ENCODE measurements at places on chromosomes 3 and 15.

GRCh38 chr3:12155828-12156227 is 2.9 kb downstream of the TIMP4 start:
- DNase-seq = peak; percentile 53

DNA sequence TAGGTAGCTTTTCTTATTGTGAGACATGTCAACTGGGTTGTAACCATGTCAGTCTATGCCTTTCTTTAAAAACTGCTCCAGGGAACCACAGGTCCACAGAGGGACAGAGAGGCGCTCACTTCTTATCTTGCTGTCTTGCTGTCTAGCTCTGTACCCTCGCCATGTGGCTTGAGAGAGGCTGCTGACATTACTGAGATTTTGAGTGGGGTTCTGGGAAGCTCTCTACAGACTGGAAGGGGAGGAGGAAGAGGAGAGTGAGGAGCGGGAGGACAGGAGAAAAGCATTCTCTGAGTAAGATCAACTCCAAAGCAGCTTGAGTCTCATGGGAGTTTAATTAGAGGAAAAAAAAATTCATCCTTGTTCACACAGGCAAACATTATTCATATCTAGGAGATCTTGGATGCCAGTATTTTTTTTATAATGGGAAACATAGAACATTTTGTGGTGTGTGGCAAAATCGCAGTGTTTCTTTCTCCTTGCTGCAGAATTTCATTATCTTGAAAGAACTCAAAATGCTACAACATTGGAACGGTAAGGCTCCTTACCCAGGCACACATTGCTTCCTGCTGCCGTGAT is 1037.0 kb upstream of the NR2F2 start:
- no peak for DNase-seq

- DNase-seq = no peak
Measured at GRCh38 chr3:189573004-189573403, 58.2 kb upstream of the TP63 start.

GRCh38 chr3:171789759-171790505 is 20.4 kb downstream of the PLD1 start:
- DNase-seq = no peak

DNA sequence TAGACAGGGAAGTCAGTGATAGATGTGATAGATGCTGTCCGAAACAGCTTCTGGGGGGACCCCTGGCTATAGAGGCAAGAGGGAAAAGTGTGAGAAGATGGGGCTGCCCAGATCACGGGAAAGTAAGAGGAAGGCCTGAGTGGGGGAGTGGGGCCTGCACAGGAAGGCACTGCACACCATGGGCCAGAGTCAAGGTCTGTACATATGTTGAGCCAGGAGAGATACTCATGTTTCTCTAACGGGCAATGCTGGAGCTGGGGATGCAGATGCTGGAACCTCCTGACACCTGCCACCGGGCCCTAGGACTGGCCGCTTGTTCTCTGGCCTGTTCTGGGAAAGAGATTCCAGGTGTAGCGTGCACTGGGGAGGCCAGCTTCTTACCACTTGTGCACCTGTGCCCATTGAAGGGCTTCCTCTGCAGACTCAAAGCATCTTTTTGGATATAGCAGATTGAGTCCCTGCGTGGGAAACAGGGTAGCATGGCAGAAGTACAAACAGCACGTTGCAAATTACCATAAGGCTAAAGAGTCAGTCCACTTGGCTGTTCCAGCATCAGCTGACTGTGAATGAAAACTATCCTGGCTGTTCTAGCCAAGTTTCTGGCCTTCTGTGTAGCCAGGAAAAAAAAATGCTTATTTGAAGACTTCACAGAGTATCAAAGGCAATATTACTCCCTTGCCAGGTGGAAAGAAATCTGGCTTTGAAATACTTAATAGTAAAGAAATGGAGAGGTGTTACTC is 77.1 kb upstream of the GSK3B start:
- no peak for DNase-seq

GRCh38 chr3:126834596-126835471 is 130.8 kb downstream of the CHCHD6 start:
- no peak for DNase-seq

DNA sequence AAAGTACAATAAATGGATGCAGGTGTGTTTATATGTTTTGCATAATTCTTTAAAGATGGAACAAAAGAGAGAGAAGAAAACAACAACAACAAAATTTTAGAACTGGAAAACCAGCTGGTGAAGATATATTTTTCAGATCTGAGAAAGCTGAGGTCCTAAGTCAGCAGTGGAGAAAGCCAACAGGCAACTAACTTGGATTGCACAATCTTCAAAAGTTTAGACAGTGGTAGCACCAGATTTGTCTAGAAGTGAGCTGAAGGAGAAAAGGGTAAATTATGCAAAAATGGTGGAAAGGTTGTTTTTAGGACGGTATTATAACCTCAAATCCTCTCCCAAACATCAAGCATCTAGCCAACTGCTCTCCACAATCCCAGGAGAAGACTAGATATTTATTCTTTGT is 17.0 kb downstream of the FGF12 start:
- no peak for DNase-seq

GRCh38 chr15:81507831-81508230 is 133.8 kb upstream of the TMC3 start:
- DNase-seq = no peak

GRCh38 chr3:126972866-126973265 is 10.0 kb upstream of the PLXNA1 start:
- DNase-seq = no peak

DNA sequence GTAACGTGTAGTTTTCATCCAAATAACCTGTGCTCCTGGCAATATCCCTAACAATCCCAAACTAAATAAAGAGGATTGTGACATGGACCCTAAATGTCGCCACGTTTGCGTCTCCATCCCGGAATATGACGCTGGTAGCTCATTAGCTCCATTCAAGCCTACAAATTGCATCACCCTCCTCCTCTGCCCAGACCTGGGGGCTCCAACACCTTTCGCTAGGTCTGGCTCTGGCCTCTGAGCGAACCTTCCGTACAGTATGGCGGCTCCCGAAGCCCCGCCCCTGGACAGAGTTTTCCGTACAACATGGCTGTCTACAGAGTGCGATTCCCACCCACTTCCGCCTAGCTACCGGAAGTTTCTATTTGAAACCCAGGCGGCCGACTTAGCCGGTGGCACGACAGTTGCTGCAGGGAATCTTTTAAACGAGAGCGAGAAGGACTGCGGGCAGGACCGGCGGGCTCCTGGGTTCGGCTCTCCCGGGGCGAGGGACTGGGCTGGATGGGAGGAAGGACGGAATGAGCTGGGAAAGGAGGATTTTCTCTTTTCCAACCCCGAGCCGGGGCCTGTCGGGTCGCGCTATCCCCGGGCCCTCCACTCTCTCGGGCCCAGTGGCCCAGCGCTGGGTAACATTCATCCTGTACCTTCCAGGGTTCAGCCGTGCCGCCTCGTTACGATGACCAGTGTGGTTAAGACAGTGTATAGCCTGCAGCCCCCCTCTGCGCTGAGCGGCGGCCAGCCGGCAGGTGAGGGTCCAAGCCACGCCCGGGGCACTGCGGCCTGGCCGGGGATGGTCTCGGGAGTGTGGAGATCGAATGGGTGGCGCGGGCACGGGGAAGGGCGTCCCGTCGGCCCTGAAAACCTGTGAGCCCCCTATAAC is at the start of gene KNSTRN:
KNSTRN (plus strand) TSS at position 142 of the 877 bp plus-strand sequence; CDS start at position 257, 115 bp downstream.
- peak; percentile 85 for DNase-seq

DNA sequence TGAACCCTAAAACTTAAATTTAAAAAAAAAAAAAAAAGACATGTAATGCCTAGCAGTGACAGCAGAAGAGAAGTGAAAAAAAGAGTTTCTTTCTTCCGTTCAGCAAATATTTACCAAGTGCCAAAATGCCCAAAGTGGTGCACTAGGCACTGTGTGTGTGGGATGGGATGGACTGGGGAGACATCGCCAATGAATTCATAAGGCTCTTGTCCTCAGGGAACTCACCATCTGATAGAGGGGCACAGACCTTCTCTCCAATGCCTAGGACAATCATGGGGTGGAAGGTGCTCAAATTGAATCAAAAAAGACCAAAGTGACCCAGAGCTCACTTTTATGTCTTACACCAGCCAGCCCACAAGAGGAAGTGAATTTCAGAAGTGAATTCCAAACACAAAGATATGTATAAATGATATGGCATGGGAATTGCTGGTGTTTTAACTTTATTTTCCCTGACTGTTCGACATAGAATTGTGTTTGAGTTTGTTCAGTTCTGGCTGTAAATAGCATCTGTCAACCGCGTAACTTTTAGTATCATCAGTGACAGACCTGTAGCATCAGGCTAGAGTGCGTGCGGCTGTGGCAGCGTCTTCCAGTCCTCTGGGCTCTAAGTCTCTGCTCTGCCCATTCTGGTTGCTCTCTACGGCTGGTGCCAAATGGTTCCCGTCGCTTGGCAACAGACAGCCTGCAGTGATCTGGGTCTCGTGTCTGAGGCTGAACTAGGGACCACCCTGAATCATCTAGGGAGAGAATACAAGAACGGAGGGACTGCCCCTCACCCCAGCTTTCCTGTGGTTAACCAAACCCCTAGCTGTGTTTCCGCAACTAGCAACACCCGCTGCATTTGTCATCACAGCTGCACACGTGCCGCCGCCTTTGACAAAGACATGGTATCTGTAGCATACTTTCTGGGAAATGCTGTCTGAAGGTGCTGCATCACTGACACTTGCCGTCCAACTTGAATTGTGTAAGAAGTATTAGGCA is 154.0 kb upstream of the THBS1 start:
- DNase-seq = no peak

DNA sequence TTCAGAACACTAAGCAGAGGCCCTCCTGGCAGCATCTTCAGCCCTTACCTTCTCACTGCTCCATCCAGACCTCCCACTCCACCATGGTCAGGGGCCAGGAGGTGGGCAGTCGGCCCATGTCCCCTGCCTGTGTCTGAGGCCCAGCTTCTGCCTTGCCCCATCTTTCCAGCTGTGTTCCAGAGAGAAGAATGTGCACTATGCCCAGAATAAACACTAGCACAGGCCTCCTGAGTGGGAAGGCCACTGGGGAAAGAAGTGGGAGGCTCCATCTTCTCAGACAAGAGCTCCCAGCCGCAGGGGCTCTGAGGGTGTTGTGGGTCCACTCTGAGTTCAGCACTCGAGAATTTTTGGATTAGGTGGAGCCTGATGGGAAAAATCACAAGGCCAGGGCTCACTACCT is 44.5 kb downstream of the ADCY5 start:
- no peak for DNase-seq

DNA sequence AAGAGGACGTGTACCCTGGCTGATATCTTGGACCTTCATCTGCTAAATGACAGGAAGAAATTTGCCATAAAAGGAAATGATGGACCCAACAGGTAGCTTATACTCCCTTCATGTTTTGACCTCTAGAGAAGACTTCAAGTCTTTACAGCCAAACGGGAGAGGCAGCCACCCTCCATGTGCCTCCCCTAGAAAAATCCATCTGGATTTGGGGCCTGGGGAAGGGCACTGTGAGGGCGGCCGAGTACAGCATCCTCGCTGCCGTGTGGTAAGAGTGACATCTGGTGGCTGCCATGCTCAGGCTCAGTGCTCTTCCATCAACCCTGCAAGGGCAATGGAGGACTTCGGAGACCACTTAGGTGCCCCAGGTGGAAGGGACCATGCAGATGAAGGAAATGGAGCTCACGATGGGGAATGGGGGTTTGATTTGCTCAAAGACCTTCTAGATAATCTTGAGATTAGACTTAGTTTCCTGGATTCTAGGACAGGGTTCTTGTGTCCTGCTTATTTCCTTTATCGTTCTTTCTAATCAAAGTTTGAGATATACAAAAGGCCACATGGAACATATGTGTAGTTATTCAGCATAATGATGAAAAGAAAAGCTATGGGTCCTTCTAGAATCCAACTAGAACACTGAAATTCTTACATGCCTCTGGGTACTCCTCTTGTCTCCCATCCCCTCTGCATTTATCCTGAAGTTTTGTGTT is 44.4 kb downstream of the AQP9 start:
- DNase-seq = peak; percentile 53

- DNase-seq = no peak
Measured at GRCh38 chr3:43223670-43224364, 62.5 kb upstream of the SNRK start.

DNA sequence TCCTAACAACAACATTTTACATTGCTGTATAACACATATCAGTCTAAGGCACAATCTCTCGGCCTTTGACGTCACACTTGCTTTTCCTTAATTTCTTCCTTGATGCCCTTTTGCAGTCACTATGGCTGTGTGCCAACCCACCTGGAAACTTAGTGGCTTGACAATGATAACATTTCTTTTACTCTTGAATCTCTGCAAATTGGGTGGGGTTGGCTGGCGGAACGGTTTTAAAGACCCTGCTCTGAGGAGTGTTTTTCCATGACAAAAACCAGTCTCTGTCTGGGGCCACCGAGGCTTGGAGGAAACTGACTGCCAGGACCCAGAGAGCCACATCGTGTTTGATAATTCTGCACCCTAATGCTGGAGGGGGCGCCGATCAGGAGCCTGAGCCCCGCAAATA is 115.6 kb downstream of the KLF13 start:
- DNase-seq = no peak

DNA sequence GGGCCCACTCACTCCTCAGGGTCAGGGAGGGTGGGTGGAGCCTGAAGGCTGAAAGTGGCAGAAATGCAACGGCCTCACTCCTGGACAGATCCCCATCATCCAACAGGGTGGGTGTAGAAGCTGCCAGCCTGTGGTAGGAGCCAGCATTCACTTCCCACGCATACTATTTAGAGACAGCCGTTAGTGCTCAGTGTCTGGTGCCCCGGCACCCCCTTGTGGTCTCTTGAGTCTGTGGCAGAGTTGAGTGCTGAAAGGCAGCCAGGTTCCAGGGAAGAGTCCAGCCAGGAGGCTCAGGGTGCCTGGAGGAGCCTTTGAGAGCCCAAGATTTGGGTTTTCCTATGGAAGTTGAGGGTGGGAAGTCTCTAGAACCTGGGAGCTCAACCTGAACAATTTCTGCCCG is 2.1 kb upstream of the GNAT1 start:
- DNase-seq = peak; percentile 88

- no peak for DNase-seq
Measured at GRCh38 chr3:192336286-192336685, 391.1 kb downstream of the FGF12 start.

GRCh38 chr3:47661121-47661752 is 82.6 kb upstream of the CSPG5 start:
- peak; percentile 24 for DNase-seq

DNA sequence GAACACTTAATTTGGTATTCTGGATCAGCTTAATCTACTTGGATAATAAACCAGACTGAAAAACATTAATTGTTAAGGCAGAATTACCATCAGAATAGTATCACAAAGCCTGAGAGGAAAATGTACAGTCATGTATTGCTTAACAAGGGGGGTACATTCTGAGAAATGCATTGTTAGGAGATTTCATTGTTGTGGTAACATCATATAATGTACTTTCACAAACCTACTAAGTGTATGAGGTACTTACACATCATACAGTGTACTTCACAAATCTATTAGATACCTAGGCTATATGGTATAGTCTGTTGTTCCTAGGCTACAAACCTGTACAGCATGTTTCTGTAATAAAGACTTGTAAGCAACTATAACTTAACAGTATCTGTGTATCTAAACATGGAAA is 68.2 kb downstream of the NBEAL2 start:
- DNase-seq = no peak

GRCh38 chr15:92596623-92597022 is 59.0 kb downstream of the FAM174B start:
- no peak for DNase-seq

DNA sequence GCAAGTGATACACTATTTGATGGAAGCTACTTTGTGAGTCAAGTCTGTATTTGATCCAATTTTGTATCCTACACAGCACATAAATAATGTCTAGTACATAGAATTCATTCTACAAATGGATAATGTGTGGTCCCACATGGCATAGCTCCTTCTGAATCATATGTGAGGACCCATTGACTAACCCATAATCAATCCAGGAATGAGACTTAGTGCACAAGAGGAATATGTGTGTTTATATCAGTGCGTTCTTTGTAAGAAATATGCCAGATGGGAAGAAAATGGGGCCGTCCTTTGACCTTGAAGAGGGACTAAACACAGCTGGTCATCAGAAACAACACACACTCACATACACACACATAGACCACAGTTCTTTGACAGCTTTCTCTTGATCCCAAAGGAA is 282.7 kb upstream of the SEMA6D start:
- no peak for DNase-seq

Measured in HTR-8/SVneo (cell line).